ENCODE measurements at places on chromosomes 4 and X. TPM values are rescaled to one million over a fixed set of nuclear protein-coding genes. Genes with fewer than 3 reads are reported as not detected.

GRCh38 chrX:71541210-71542022 is 8.5 kb downstream of the OGT start:
- DNase-seq, result no peak

HSPA4L gene
- total RNA-seq, result 3.9 TPM

DNA sequence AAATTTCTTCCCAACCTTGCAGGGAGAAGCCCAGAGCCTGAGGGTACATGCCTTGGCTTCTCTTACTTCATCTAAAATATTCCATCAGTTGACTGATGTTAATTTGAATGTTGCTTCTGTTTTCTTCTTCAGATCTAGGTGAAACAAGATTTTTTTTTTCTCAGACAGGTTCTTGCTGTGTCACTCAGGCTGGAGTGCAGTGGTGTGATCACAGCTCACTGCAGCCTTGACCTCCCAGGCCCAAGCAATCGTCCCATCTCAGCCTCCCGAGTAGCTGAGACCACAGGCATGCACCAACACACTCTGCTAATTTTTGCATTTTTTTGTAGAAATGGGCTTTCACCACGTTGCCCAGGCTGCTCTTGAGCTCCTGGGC is 62.1 kb upstream of the KLF3 start:
- DNase-seq, result no peak

ARHGEF6 gene
- total RNA-seq, result 3.0 TPM

- DNase-seq, result no peak
Measured at GRCh38 chrX:10529344-10529743, 91.0 kb downstream of the MID1 start.

DNA sequence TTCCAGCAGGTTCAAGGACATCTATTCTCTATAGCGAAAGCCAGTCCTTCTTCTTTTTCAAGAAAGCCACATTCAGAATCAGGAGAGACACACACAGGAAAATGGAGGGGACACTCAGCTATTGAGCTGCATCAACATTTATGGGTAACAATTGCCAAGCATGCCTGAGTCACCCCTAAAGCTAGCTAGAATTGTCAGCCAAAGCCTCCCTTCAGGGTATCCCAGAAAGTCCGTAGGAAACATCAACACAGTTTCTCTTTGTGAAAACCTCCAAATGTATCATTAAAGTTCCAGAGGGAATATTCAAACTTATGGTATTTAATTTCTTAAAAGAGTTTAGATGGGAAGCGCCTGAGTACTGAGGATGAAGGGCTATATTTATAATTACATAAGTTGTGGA is 331.1 kb upstream of the SLC7A11 start:
- DNase-seq, result no peak

RNF212 gene
- total RNA-seq, result 0.25 TPM

DNA sequence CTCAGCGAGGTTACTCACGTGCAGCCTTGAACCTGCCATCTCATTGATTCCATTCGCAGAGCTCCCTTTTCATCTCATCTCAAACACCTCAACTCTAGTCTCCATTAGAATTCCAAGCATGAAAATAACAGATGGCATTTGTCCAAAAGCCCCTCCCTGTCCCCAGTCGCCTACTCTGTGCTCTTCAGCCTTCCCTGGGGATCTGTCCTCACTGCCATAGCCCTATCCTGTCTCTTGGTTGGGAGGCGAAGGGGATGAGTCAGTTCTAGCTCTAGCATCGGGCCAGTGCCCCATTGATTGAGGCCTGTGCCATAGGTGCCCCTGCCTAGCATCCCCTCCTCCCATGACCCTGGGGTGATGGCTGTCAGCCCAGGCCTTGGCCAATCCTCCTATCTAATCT is 134.0 kb upstream of the PJA1 start:
- no peak for DNase-seq

- DNase-seq, result peak; percentile 51
Measured at GRCh38 chrX:69493193-69493592, 10.9 kb upstream of the NALF2 start.

- no peak for DNase-seq
Measured at GRCh38 chrX:96776966-96777365, 92.3 kb downstream of the DIAPH2 start.

DNA sequence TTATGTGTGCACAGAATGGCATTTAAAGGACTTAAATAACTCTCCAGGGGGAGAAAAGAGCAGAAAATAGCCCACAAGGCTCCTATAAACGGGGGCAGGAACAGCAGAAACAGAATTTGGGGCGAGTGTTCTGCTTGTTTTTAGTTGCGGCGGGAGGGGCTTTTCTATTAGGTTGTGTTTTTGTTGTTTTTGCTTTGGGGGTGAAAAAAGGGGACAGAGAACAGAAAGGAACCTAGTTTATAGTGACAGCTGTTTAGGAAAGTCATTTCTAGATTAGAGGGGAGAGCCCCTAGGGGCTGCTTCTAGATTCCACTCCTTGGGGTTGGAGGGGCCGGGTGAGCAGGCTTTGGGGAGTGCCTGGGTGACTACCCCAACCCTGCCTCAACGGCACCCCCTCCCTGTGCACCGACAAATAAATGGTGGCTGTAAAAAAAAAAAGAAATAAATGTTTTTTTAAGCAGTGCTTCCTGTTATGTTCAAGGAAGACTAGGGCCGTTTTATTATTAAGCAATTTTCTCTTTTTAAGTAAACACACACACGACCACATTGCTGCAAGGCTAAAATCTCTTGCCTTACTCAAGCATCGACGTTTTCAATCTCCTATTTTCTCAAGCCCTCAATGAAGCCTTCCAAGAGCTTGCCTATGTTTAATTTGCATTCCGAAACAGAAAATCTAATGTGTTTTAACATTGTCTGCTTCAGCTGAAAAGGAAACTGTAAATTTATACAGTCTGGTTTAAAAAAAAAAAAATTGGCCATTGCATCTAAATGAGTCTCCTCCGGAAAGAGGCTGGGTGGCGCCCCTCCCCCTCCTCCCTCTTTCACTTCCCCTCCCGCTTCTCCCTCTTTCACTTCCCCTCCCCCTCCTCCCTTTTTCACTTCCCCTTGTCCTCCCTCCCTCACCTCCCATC is 123.3 kb upstream of the TBL1X start:
- DNase-seq, result peak; percentile 51

- no peak for DNase-seq
Measured at GRCh38 chr4:135073389-135073788, 871.8 kb upstream of the PABPC4L start.

BST1 gene
- 3.7 TPM for total RNA-seq

DNA sequence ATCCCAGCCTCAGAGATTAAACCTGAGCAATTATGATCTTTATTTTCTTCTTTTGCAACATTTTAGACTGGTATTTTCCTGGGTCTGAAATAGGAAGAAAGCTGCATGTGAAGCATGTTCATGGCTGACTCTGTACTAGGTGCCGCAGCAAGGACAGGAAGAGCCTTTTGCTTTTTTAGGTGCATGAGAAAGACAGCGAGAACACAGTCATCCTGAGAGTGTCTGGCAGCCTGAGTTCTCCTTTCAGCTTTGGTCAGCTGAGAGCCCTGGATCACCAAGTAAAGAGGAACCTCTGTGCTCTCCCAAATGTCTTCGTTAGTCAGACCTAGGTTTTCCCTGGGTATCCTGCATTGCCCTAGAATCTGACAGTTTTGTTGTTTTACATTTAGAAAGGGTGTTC is 29.8 kb downstream of the FAM149A start:
- DNase-seq, result no peak

DNA sequence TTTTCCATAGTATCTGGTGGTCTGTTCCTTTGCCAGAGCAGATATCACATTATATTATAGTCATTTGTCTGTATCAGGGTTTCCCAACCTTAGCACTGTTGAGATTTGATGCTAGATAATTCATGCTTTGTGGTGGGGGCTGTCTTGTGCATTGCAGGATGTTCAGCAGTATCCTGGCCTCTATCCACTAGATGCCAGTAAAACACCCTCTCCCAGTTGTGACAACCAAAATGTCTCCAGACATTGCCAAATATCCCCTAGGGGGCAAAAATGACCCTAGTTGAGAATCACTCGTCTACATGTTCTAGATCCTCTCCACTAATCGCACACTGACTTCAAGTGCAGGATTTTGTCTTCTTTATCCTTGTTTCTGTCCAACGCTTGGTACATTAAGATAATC is 160.8 kb downstream of the FANCB start:
- no peak for DNase-seq

TEC gene
- 3.2 TPM for total RNA-seq

TRIM2 gene
- total RNA-seq, result 10.8 TPM

GRCh38 chrX:49053223-49054072 is 5.4 kb upstream of the CCDC120 start:
- no peak for DNase-seq

DNA sequence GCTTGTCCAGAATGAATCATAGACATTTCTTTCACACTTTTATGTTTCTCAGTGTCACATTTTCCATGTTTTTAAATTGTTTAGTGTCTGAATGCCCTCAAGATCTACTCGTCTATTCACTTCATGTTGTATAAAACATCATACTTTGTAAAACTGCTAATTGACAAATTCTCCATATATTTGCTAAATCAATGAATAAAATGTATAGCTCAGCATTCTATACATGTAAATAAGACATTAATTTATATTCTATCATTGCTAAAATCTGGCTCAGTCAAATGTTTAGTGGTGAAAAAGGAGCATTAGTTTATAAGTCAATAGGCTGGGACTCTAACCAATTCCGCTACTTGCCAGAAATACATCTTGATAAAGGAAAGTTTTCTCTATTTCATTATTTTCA is 379.6 kb downstream of the NAF1 start:
- no peak for DNase-seq

DNA sequence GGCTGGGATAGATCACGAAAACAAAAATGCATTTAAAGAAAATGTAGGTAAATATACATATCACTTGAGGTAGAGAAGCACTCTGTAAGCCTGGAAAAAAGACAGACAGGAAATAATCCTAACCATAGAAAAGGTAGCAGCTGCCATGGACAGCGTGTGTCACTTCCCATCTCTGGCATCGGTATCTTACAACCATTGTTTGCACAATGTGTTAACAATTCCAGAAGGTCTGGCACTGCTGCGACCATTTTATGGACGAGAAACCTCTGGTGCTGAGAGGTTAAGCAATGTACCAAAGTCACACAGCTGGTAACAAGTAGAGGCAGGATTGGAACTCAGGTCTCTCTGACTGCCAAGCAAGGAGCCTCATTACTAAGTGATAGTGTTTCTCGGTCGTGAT is 1.7 kb upstream of the MTNR1A start:
- no peak for DNase-seq

GRCh38 chr4:39521253-39521919 is 5.9 kb downstream of the UGDH start:
- no peak for DNase-seq

GRCh38 chr4:73388887-73389286 is 15.2 kb upstream of the ALB start:
- DNase-seq, result no peak

GRCh38 chr4:150849016-150849415 is 166.1 kb downstream of the LRBA start:
- DNase-seq, result no peak

GRCh38 chrX:120022763-120023162 is 54.7 kb downstream of the RHOXF2B start:
- DNase-seq, result no peak

- DNase-seq, result no peak
Measured at GRCh38 chrX:24741330-24741729, 47.6 kb downstream of the POLA1 start.

- no peak for DNase-seq
Measured at GRCh38 chr4:112348488-112349158, 51.5 kb downstream of the ALPK1 start.
